ENCODE measurements at places on chromosomes 13 and 19.
A peak's percentile ranks its signal among the peaks of the same experiment; 100 is the strongest.

GRCh38 chr13:20401931-20402856, 123.5 kb downstream of the CRYL1 start:
- H3K36me3 ChIP-seq, result peaks cover 25% of the 10 kb centered on the region
- DNase-seq, result no peak
- no peak overlapping the region for H3K4me3 ChIP-seq
- no peaks in the 10 kb centered on the region for H3K27me3 ChIP-seq
- peaks cover 4% of the 10 kb centered on the region for H3K4me1 ChIP-seq

DNA sequence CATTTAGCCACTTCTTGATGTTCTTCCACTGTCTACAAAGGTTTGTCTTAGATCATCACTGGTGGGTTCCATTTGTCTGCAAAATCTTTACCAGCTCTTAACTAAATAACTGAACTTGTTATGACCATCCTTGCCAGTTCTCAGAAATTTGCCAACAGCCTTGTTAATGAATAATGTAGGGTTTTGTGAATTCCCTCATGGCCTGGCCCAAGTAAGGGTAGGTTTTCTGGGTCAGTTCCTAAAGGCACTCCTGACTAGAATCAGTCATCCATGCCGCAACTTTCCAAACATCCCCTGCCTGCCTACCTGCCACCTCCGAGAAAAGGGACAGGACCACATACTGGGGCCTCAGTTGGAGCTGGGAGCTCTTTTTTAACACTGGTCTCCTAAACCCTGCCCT, 4.0 kb downstream of the COL4A1 start:
- peaks cover 25% of the 10 kb centered on the region for H3K4me1 ChIP-seq
- H3K4me3 ChIP-seq, result no peak overlapping the region
- H3K27me3 ChIP-seq, result peaks cover 17% of the 10 kb centered on the region
- no peaks in the 10 kb centered on the region for H3K36me3 ChIP-seq
- no peak for DNase-seq
- H3K27ac ChIP-seq, result no peak overlapping the region

DNA sequence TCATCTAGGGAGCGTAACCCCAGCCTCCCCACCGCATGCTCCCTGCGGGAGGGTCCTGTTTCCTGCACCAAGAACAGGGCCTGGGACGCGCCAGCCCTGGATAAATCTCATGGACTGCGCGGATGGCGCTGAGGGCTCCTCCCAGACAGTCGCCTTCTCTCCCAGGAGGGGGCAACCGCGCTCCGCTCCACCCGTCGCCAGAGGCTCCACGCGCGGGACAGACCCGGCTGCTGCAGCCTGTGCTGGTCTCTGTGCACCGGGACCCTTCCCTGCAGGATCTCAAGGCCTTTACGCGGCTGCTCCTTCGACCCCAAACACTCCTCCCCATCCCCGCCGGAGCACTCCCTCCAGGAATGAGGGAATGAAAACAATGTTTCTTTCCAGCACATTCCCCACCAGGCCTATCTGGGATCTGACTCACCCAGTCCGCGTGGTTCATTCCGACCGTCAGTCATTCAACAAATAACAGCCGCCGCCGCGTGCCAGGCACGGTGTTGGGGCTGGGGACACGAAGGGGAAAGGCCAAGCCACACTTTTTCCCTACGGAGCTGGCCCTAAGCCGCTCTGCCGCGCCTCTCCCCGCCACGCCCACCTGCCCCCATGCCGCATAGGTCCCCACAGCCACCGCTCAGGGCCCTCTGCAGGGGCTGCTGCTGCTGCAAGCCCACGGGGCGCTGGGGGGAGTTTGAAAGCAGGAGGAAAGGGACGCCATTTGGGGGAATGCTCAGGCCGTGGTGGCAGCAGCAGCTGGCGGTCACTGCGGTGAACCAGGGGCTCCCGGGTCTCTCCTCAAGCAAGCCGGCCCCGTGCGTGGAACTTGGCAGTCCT, 6.0 kb downstream of the PNMA8B start:
- peak overlapping the region; percentile 25 for H3K27ac ChIP-seq
- H3K4me3 ChIP-seq, result no peak overlapping the region
- H3K27me3 ChIP-seq, result peaks cover 34% of the 10 kb centered on the region
- peaks cover 24% of the 10 kb centered on the region for H3K36me3 ChIP-seq
- DNase-seq, result peak; percentile 76

DNA sequence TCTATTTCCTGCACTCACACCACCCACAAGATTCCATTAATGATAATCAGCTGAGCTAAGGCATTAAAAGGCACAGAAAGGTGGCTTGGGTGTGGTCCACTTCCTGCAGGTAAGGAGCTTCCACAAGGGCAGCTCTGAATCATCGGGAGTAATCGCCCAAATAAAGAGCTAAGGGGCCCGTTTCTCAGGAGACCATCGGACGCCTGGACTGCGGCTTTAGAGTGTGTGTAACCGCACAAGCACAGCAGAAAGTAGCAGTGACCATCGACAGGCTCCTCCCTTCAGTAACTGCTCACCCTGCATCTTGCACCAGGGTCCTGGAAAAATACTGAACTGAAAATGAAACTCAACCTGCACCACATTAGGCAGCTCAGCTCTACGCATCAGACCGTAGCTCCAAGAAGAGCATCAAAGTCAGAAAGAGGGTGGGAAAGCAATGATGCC, 6.0 kb downstream of the STK24 start:
- peaks cover under 1% of the 10 kb centered on the region for H3K36me3 ChIP-seq
- DNase-seq, result no peak
- H3K4me1 ChIP-seq, result peaks cover 28% of the 10 kb centered on the region
- H3K27me3 ChIP-seq, result no peaks in the 10 kb centered on the region
- H3K27ac ChIP-seq, result no peak overlapping the region

- no peaks in the 10 kb centered on the region for H3K4me1 ChIP-seq
- H3K36me3 ChIP-seq, result no peaks in the 10 kb centered on the region
- H3K27me3 ChIP-seq, result no peaks in the 10 kb centered on the region
- DNase-seq, result no peak
- H3K27ac ChIP-seq, result no peak overlapping the region
These were observed 13.7 kb upstream of the ELF1 start for GRCh38 chr13:41032691-41033376.

GRCh38 chr19:36408101-36408500, 10.3 kb downstream of the ZFP82 start:
- H3K4me1 ChIP-seq, result no peaks in the 10 kb centered on the region
- H3K36me3 ChIP-seq, result peaks cover 37% of the 10 kb centered on the region
- H3K27ac ChIP-seq, result no peak overlapping the region
- no peak overlapping the region for H3K4me3 ChIP-seq

All from spinal cord (tissue), 10 donors.